GM03348 (cell line): ENCODE measurements at places on chromosomes 11 and 22.

- peak; percentile 20 for DNase-seq
Observed at GRCh38 chr22:42648368-42649245, 585 bp downstream of the CYB5R3 start.

GRCh38 chr11:27688076-27688475 is 12.2 kb downstream of the BDNF start:
- no peak for DNase-seq

- DNase-seq, result no peak
Observed at GRCh38 chr22:26095256-26095956, 73.9 kb upstream of the SEZ6L start.

GRCh38 chr22:46099740-46100139 is 50.6 kb upstream of the PPARA start:
- no peak for DNase-seq

DNA sequence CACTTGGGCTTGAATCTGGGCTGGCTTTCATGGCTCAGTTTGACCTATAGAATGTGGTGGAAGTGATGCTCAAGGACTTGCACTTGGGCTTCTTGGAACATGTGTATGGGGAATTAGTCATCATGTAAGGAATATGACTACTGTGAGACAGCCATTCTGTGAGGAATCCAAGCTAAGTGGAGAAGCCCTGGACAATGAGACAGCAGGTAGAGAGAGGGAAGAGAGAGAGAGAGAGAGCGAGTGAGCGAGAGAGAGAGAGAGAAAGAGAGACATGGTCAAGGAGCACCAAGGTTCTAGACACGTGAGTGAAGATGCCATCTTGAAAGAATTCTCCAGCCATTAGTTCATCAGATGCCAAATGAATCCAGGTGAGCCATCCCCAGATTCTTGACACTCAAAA is 261.6 kb upstream of the SORL1-AS1 start:
- no peak for DNase-seq

GRCh38 chr22:23251445-23252093 is 71.3 kb downstream of the BCR start:
- peak; percentile 43 for DNase-seq

GRCh38 chr11:126146454-126147192 is 64.8 kb downstream of the RPUSD4 start:
- DNase-seq, result no peak

DNA sequence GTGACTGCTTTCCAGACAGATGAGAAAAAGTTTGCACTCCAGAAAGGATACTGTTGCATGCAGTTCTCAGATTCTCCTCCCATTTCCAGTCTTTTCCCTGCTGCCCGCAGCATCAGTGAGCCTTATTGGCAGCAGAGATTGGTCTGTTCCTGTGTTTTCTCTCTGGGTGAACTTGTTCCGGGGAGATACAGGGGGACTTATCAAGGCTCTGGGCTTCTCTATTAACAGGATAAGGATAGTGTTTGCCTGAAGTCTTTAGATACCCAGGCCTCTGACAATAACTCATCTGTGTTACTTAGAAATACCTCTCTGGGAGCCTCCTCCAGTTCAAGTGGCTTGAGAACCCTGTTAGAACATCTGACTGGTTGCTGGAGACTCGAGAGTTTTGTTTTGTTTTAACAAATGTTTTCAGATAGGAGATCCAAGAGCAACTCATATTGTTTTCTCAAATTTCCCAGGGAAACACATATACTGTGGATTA is 154.7 kb downstream of the BLID start:
- DNase-seq, result peak; percentile 58

DNA sequence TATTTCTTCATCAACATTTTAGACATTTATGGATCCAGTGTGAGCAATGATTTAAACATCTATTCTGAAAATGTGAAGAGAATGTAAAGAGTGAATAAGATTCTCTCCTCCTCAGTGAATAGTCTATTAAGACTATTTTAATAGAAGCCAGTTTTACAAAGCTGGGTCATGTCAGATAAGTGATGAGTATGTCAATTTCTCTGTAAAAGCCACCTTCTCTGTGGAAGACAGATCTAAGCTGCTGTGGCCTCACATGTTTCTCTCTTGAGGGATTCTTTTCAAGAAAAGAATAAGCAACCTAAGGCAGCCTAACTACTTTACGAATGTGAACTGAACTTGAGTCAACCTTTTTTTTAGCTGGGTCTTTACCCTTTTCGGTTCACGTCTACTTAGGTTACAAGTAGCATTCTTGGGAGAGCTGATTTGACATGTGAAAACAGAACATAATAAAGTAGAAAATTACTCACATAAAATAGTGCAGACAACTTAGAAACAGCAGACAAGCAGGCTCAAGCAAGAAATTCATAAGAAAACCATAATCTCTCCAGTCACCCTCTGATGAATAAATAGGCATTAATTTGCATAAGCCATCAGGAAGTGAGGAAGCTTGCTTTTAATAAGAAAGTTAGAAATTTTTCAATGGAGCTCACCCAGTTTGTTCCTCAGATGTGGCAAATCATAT is 9.9 kb downstream of the CTSC start:
- DNase-seq, result no peak

DNA sequence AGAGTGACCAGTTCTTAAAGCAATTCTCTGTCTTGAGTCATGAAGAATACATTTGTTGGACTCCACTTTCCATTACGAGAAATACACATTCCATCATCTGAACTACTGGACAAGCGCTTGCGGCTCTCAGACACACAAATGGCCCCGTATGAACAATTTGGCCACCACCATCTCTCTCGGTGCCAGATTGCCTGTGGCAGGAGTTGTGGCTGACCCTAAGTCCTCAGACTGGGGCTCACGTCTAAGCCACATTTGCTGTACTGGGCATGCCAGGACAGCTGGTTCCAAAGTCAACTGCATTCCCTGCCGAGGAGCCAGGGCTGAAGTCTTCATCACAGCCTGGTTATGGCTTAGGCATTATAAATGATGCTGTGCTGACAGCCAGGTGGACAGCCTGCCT is 227.5 kb downstream of the MIAT start:
- DNase-seq, result no peak

- DNase-seq, result no peak
Observed at GRCh38 chr11:27473017-27473406, 422 bp upstream of the LGR4 start.

GRCh38 chr11:116312570-116313391 is 460.0 kb downstream of the BUD13 start:
- DNase-seq, result no peak

DNA sequence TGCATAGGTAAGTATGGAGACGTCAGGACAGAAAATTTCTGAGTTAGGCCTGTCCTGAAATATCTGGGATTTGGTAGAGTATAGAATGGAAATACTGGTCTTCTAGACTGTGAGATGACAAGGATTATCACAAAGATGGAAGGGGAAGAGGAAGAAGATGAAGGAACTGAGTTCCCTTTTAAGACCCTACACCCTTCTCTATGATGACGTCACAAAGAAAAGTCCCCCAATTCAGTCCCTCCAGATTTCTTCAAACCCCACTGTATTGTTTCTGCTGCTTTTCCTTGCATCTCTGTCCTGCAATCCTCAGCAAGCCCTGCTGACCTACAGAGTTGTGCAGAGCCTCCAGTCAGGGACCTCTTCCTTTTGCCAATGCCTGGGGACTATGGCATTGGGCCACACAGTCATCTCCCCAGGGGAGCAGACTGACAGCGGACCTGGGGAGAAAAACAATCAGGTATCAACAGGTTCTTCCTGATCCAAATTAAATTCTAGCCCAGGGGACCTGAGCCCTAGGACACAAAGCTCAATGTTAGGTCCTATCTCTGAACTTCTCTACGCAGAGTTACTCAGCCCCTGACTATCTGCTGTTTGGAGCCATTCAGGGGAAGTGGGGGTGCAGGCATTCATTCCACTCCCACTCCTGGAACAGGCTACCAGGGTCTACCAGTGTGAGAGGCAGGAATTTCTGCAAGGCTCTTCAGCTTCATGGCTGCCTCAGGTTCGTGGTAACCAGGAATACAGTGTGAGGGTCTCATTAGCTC is 49.2 kb upstream of the POU2AF1 start:
- DNase-seq, result no peak

GRCh38 chr11:26105762-26106423 is 226.0 kb upstream of the ANO3 start:
- no peak for DNase-seq

- no peak for DNase-seq
Observed at GRCh38 chr11:43579919-43580276, 100.6 kb upstream of the HSD17B12 start.

DNA sequence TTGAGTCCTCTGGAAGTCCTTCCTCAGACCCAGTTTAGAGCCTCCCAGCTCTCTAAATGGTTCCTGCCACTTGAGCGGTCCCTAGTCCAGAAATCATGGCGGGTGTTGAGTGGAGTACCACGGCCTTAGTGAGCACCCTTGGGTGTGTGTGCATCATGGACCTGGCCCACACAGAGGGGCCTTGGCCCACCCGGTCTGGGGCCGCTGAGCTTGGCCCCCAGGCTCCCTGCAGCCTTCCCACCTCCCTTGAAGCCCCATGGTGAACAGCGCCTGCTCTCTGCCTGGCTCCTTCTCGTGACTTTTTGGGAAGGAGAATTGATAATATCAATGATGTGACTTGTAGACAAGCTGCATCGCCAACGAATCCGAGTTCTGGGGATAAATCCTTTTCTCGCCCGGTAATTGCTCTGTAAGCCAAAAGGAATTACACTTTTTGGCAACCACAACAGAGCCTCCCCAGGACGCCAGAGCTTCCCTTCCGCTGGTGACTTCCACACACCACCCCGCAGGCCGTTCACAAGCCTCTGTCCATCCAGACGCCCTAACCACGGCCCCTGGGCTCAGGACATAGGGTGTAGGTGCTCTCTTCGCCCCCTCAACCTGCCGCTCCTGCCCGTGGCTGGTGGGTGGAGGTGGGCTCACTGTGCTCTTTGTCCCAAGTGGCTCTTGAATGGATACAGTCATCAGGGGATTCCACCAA is 93.8 kb downstream of the NECTIN1 start:
- no peak for DNase-seq

GRCh38 chr11:83609191-83609590 is 323.0 kb upstream of the CCDC90B start:
- DNase-seq, result no peak

DNA sequence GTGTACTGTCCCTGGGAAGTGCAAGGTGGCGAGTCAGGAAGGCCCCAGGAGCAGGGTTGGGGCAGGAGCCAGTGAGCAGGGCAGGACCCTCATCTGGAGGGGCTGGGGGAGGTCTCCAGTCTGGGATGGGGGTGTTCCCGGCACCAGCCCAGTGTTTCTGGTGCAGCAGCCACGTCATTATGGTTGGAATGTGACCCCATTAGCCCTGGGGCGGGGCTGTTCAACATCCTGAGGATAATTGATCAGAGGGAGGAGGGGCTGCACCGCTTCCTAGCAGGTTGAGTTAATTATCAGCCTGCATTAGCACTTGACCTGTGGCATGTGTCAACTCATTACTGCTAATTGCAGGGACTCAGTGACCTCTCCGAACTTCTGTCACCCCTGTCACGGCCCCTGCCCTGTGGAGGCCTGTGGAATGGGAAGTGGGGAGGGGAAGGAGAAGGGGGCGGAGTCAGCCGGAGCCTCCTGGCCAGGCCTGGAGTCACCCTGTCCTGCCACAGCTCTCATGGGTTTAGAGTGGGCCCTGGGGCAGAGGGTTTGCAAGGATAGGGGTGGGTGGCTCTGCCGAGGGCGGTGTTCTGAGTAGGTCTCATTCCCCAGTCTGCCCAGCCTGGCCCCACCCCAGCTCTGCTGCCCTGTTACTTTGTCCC is 52.8 kb upstream of the CCDC188 start:
- peak; percentile 55 for DNase-seq

DNA sequence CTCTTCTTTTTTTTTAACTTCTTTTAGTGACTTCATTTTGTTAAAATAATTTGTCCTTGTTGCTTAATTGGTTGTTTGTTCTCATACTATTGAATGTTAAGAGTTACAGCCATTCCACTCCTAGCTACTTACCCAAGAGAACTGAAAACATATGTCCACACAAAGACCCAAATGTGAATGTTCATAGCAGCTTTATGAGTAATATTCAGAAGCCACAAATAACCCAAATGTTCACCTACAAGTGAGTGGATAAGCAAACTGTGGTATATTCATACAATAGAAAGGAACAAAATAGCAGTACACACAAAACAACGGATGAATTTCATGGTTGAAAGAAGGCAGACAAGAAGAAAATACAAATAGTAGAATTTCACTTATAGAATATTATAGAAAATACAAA is 1.4 kb upstream of the OR4D11 start:
- no peak for DNase-seq

- DNase-seq, result no peak
Observed at GRCh38 chr11:112623057-112623456, 338.2 kb upstream of the NCAM1 start.

DNA sequence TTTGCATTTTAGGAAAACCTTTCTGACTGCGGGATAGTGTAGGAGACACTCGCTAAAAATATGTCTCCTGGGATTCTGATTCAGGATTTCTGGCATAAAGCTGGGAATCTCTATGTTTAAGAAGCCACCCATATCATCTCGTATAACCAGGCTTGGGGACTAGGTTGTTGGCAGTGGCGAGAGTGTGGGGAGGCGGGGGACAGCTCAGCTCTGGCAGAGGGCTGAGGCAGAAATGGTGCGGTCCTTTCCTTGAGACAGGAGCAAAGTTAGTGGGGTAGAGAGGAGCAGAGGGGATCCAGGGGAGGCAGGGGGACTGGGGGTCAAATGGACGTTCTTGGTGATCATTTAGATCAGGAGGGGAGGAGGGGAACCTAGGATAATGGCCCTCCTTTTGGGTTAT is 74.3 kb downstream of the TEAD1 start:
- no peak for DNase-seq

DNA sequence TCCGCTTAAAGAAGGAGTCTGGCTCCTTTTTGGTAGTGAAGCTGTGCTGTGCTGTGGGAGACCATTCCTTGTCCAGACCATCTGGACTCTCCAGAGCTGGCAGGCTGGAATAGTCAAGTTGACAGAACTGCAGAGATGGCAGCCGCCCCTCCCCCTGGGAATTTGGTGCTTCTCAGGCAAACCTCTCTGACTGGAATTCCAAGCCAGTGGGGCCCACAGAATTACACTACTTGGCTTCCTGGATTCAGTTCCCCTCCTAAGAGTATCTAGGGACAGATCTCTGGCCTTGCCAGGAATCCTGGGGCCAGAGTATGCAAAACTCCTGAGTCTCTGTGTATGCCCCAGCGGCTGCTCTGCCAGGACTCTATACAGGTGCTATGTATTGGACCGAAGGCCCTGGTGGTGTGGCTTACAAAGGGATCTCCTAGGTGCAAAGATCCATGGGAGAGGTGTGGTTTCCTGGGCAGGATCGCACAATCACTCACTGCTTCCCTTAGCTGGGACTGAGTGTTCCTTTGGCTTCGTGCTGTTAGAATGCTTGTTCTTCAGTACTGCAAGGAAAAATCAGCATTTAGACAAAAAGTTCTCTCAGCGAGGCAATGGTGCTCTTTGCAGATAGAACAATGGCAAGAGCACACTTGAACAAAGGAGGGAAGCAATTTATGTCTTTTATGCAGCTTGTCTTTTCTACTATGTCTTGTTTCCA is 86.8 kb downstream of the PRMT3 start:
- no peak for DNase-seq
